ENCODE measurements at places on chromosomes 2 and 18. TPM values are rescaled to one million over a fixed set of nuclear protein-coding genes. Genes with fewer than 3 reads are reported as not detected.

RUFY4 gene
- total RNA-seq: not detected

NRP2 gene
- total RNA-seq: 35.7 TPM

ASPRV1 gene
- 0.26 TPM for total RNA-seq

LRRC30 gene
- not detected for total RNA-seq

ZBTB14 gene
- total RNA-seq: 5.0 TPM

COLEC12 gene
- 4.0 TPM for total RNA-seq

PSME4 gene
- total RNA-seq: 33.0 TPM

UBR3 gene
- total RNA-seq: 10.9 TPM

TDRD15 gene
- total RNA-seq: not detected

EVA1A gene
- 50.7 TPM for total RNA-seq

CCDC74B gene
- 5.4 TPM for total RNA-seq

HNMT gene
- total RNA-seq: 39.8 TPM

DLGAP1 gene
- total RNA-seq: under 0.01 TPM

SDC1 gene
- total RNA-seq: 12.1 TPM

CAPN14 gene
- not detected for total RNA-seq

PPP1CB gene
- total RNA-seq: 131 TPM

GALNT14 gene
- total RNA-seq: 0.56 TPM

MEP1B gene
- not detected for total RNA-seq

LRRTM4 gene
- total RNA-seq: not detected

UGT1A3 gene
- not detected for total RNA-seq

INO80B gene
- total RNA-seq: 23.9 TPM

ATP6V1C2 gene
- total RNA-seq: not detected

BOLL gene
- total RNA-seq: 0.08 TPM

DYNAP gene
- total RNA-seq: not detected

CCDC178 gene
- 1.7 TPM for total RNA-seq

SCN7A gene
- 3.5 TPM for total RNA-seq

PPM1G gene
- total RNA-seq: 48.9 TPM

DSG2 gene
- total RNA-seq: 28.7 TPM

ACTG2 gene
- total RNA-seq: 3.5 TPM

TMEM169 gene
- 0.16 TPM for total RNA-seq

HOXD10 gene
- total RNA-seq: not detected

CD8A gene
- total RNA-seq: not detected

ALPG gene
- not detected for total RNA-seq

SCN3A gene
- not detected for total RNA-seq

OTX1 gene
- total RNA-seq: not detected

ACADL gene
- not detected for total RNA-seq

TRIM43 gene
- total RNA-seq: not detected

ARHGEF4 gene
- 7.4 TPM for total RNA-seq

POTEC gene
- not detected for total RNA-seq

RFTN2 gene
- total RNA-seq: 4.5 TPM

SERPINB13 gene
- total RNA-seq: not detected

TMEM185B gene
- total RNA-seq: 25.7 TPM

TGFA gene
- total RNA-seq: 2.7 TPM

FAM228A gene
- 0.08 TPM for total RNA-seq

DSC2 gene
- 1.7 TPM for total RNA-seq

FOXD4L1 gene
- under 0.01 TPM for total RNA-seq

GULP1 gene
- total RNA-seq: 64.2 TPM

CPO gene
- total RNA-seq: not detected
